Choroid plexus epithelial cell (primary cell): ENCODE measurements at places on chromosomes 3 and 15.

GRCh38 chr3:51961602-51962569 is 5.4 kb downstream of the PCBP4 start:
- no peak for DNase-seq

GRCh38 chr3:106144030-106144429 is 275.2 kb upstream of the CBLB start:
- DNase-seq: no peak

DNA sequence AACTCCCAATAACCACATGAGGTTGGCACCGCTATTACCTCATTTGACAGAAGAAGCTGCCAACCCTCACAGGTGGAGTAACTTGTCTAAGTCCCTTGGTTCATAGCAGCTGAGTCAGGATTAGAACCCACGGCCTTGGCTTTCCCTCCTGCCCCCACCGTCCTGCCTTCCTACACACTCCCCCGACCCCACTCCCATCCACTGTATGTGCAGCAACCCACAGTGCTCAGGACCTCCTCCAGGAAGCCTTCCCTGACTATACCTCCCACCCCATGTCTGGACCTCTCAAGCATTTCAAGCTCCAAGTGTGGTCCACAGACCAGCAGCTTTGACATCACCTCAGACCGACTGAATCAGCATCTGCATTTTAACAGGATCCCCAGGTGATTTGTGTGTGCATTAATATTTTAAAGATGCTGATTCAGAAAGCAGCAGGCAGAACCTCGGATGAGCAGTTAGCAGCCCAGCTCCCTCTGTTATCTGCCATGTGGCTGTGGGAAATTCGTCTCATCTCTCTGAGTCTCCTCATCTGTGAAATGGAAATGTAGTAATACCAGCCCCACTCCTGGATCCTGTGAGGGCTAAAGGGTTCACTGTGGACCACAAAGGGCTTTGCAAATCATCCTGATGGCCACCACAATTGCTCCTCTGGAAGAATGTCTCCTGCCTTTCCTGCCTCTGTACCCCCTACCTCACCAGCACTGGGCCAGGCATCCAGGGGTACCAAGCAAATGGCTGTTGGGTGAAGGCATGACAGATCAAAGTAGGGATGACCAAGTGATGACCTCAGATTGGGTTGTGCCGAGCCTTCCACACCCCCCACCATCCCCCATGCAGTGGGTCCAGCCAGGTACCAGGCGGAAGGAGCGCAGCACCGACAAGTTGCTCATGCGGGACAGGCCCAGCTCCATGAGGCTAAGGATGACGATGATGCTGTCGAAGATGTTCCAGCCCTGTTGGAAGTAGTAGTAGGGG is 62.7 kb downstream of the SCN5A start:
- DNase-seq: no peak

DNA sequence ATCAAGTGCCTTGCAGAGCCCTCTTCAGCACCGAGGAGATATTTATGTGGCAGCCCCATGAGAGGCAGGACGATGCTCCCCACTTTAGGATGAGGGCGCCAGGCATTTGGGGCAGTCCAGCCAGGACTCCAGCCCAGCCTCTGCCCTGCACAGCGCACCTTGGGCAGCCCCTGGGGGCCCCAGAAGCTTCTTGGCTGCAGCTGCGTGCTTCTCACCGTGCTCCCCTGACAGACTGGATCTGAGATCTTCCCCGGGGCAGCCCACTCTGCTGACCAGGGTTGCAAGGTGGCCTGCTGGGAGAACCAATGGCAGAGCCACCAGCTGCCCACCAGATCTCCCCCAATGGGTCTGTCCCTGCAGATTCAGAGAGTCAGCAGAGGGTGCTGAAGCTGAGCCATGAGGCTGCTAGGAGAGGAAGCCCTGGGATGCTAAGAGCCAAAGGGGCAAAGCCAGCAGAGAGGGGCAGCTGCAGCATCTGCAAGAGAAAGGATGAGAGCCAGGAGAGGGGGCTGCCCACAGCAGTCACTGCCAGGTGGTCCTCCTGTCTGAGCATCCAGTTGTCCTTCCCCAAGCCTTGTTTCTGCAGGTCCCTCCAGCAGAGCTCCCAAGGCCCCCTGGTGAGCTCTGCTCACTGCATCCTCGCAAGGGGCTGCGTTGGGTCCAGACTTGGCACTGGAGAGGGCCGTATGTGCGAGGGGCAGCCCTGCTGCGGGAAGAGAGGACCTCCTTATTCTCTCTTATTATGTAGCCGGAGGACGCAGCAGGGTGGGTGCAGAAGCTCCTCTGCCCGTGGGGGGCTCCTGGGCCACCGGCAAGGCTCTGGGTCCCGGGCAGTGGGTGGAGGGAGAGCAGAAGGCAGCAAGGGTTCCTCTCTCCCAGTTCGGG is 14.7 kb upstream of the KLF13 start:
- no peak for DNase-seq

- DNase-seq: no peak
Measured at GRCh38 chr3:51394541-51394940, 3.5 kb downstream of the RBM15B start.
